ENCODE measurements at places on chromosomes 4 and X. TPM values are rescaled to one million over a fixed set of nuclear protein-coding genes. Genes with fewer than 3 reads are reported as not detected.

Gene NPY5R
- total RNA-seq = 1.4 TPM

Gene CSN1S1
- total RNA-seq = not detected

Gene ARMCX4
- 23.3 TPM for total RNA-seq

Gene ZC4H2
- 22.8 TPM for total RNA-seq

Gene MAGEA8
- not detected for total RNA-seq

Gene SGMS2
- total RNA-seq = 34.6 TPM

Gene SLC7A11
- 7.1 TPM for total RNA-seq

Gene ITGB1BP2
- 7.5 TPM for total RNA-seq
